H1 (cell line): ENCODE measurements at places on chromosomes 11 and 22. TPM values are rescaled to one million over a fixed set of nuclear protein-coding genes. Genes with fewer than 3 reads are reported as not detected.

LDLRAD3 gene
- polyA plus RNA-seq, result 22.8 and 22.9 TPM in 2 replicates

ZNF215 gene
- polyA plus RNA-seq, result 4.3 and 6.4 TPM in 2 replicates

OR51I1 gene
- polyA plus RNA-seq, result not detected in 2 replicates

NPTXR gene
- polyA plus RNA-seq, result 3.7 and 4.9 TPM in 2 replicates

DGAT2 gene
- 5.9 and 8.5 TPM in 2 replicates for polyA plus RNA-seq

FGF4 gene
- 0.57 and 1.3 TPM in 2 replicates for polyA plus RNA-seq

INS gene
- polyA plus RNA-seq, result not detected in 2 replicates

OR2D2 gene
- polyA plus RNA-seq, result 0.08 and 0.15 TPM in 2 replicates

MS4A12 gene
- 0.14 and 0.24 TPM in 2 replicates for polyA plus RNA-seq

CCDC34 gene
- polyA plus RNA-seq, result 7.7 and 9.1 TPM in 2 replicates

MS4A1 gene
- polyA plus RNA-seq, result not detected in 2 replicates

TRIM51 gene
- not detected in 2 replicates for polyA plus RNA-seq

NAALAD2 gene
- polyA plus RNA-seq, result 2.1 and 2.6 TPM in 2 replicates

OR5D16 gene
- polyA plus RNA-seq, result not detected in 2 replicates

BBS1 gene
- polyA plus RNA-seq, result 19.5 and 33.7 TPM in 2 replicates

POU2AF1 gene
- not detected in 2 replicates for polyA plus RNA-seq

ZDHHC5 gene
- 36.1 and 40.0 TPM in 2 replicates for polyA plus RNA-seq

NXPE2 gene
- polyA plus RNA-seq, result not detected in 2 replicates

LGALS1 gene
- 92.4 and 101 TPM in 2 replicates for polyA plus RNA-seq

TMEM191B gene
- 1.3 and 3.5 TPM in 2 replicates for polyA plus RNA-seq

MMP27 gene
- polyA plus RNA-seq, result not detected in 2 replicates

TRPC6 gene
- polyA plus RNA-seq, result 0.09 and 0.26 TPM in 2 replicates

OR52E1 gene
- not detected in 2 replicates for polyA plus RNA-seq
